ENCODE measurements at places on chromosomes 12 and 14.

GRCh38 chr12:81758421-81759189 is 545 bp downstream of the PPFIA2 start:
- DNase-seq, result peak; percentile 47

DNA sequence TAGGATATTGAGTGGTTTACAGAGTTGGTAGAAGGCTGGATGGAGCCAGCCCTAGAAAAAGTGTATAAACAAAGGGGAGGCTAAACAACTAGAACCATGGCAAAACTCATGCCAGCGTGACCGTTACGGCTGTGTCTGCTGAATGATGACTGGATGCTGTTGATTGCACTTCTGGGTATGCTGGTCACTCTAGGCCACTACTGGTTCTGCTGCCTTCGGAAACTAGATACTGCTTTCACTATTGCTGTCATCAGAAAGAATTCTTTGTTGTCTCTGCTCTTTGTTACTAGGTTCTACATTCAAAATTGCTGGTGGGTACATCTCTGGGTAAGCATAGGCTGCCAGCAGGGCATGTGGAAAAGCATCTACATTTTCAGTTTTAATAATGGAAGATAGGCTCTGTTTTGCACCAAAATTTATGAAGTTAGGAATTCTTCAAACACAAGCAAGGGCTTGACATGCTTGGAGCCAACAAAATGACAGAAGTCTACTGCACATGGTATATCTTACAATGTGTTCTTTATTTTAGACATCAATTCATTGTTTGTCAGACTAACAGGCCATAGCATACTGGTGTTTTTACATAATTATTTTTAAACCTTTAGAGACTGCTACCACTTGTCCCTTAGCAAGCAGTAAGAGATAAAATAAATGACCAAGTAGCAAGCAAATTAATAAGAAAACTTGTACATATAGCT is 15.4 kb downstream of the MON2 start:
- no peak for DNase-seq

DNA sequence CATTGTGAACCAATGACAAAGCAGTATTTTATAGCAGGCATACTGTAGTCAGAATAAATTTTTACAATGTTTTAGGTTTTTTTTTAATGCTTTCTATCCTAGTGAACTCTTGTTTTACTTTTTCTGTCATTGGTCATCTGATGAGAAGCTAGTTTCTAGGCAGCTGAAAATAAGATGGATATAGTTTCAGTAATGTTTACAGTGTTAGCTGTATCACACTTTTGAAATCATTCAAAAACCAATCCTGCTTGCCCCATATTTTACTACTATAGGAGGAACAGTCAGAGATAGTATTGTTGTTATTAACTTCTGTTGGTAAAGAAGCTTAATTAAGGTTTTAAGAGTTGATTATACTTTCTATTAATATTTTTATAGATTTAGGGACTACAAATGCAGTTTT is 24.5 kb downstream of the USP15 start:
- no peak for DNase-seq

GRCh38 chr14:35480119-35480769 is 53.7 kb upstream of the INSM2 start:
- no peak for DNase-seq

GRCh38 chr12:128075332-128075731 is 191.6 kb upstream of the TMEM132C start:
- no peak for DNase-seq

DNA sequence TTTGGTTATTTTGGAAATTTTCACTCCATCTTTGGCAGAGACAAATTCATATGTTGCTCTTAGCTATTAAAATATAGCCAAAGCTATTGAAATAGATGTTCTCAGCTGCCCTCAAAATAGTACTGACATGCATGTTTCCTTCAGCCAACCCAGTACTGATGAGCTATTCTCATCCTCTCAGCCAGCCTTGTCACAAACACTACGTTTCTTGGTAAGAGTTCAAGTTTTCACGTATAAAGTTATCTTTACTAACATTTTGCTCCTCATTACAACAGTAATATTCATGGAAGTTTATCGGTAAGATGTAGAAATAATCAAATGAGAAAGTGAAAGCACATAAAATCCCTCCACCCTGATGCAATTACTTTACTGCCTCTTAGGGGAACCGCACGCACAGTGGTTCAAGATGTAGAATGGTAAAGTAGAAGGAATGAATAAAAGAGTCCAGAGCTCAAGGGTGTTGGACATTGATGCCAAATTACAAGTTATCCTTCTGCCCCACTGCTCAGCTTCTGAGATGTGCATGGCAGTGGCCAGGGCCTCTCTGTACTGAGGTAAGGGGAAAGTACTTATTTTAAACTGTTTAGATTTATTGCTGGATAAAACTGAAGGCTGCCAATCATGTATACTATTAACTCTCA is 20.7 kb downstream of the GCH1 start:
- peak; percentile 42 for DNase-seq

GRCh38 chr12:45779936-45780335 is 50.4 kb downstream of the ARID2 start:
- no peak for DNase-seq

GRCh38 chr12:116366824-116367223 is 89.3 kb upstream of the MED13L start:
- no peak for DNase-seq

GRCh38 chr12:31272607-31273225 is 53.2 kb downstream of the SINHCAF start:
- DNase-seq, result no peak

GRCh38 chr14:75888945-75889344 is 92.8 kb downstream of the TGFB3 start:
- DNase-seq, result no peak

GRCh38 chr12:46267825-46268582 is 839 bp downstream of the SLC38A1 start:
- peak; percentile 53 for DNase-seq

GRCh38 chr12:74535536-74535935 is 2.1 kb upstream of the ATXN7L3B start:
- no peak for DNase-seq

DNA sequence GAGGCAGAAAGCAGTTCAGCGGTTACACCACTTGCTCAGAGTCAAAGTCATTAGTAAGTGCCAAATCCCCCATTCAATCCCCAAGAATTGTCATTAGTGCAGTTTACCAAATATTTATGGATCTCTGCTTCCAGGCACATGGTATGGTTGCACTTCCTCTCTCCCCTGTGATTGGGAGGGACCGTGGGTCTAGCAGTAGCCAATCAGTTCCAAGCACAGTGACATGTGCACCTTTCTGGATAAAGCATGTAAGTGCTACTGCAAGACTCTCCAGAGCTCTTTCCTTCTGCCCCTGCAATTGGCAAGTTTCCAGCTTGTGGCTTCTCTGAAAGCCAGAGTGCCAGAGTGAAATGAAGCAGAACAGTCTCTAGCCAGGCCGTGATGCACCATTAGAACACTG is 85.3 kb upstream of the FLRT2 start:
- DNase-seq, result no peak

- DNase-seq, result no peak
Observed at GRCh38 chr12:57769594-57769993, 2.3 kb downstream of the METTL1 start.

DNA sequence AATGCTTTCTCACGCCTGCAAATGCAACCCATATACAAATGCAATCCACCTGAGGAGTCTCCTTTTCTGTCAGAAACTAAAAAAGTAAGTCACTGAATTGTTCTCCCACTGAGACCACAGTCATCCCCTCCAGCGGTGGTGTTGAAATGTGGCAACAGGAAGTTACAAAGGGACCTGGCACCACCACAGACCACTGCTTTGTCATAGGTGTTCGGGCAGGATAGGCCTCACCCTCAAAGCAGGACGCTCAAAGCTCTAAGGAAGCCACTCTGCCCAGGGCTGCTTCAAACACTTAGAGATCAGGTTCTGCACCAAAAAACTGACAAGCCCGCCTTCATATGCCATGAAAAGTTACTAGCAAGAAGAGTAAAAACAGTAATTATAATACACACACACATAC is 11.3 kb downstream of the PHLDA1 start:
- peak; percentile 59 for DNase-seq

DNA sequence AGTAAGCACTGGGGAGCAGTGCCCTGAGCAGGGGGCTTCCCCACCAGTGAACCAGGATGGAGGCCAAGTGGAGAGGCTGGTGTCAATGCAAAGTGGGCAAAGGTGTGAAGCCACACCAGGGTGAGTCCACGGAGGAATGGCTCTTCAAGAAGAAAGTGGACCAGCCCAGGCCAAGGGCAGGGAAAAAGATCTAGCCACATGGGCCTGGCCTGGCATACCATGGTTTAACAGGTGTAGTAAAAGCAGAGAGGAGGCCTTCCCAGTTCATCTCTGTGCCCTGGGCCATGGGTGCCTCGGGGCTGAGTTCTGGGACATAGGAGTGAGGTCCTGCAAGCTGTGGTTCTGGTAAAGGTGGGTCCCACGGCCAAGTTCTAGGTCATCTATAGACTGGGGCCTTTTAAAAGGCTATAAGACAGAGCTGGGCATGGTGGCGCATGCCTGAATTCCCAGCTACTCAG is 153.4 kb downstream of the DPF3 start:
- DNase-seq, result no peak

DNA sequence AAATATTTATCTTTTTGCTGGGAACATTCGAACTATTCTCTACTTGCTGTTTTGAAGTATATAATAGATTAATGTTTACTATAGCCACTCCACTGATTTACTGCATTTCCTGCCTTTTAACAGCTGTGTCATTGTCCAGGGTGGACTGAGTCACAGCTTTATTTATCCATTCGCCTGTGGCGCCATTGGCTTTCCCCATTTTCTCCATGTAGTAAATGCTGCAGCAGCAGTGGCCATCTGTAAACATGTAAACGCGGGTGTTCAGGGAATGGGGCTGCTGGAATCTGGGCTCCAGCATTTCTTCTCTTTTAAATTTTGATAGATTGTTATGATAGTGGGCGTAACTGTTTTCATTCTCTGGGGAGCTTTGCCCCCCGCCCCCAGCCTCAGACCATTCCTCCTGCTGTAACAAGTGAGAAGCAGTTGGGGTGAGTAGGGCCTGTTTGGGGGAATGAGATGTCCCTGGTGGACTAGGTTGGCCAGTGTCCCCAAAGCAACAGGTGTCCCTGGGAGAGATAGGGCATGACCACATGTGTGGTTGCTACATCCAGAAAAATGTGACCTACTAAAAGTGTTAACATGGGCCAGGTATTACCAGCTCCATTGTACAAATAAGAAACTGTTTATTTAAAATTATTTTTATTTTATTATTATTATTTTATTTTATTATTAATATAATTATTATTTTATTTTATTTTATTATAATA is 32.9 kb downstream of the RIN3 start:
- no peak for DNase-seq

DNA sequence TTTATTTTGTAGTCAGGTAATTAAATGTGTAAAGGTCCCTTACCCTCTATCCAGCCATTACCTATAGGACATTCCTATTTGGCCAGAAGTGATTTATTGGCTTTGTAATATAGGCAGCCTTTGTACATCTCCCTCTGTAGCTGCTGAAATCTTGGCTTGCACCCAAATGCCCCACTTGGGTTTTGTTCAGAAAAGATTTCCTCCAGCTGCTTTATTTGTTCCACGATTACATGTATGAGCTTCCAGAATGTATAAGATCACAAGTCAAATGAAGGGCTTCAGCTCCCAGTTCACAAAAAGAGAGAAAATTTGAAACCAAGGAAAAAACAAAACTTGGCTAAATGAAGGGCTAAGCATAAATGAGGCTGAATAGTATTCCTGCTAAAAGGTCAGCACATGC is 103.4 kb downstream of the EFCAB11 start:
- DNase-seq, result no peak

DNA sequence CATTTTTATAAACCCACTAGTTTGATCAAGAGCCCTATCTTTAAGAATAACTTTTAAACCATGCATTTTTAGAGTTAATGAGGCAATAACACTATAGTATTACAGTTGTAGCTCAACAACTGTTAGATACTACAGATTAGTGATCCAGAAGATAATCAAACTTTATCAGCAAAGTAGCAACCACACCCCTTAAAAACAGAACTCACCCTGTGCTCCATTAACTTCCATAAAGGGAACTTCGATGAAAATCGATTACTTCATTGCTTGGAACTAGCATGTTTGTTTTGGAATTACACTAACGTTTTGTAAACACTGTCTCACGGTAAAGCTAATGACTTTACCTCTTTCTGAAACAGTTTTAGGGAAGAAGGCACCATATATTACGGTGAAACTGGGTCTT is 1.4 kb downstream of the SGPP1 start:
- DNase-seq, result no peak

- no peak for DNase-seq
Observed at GRCh38 chr12:117031843-117032592, 67.2 kb downstream of the TESC start.

DNA sequence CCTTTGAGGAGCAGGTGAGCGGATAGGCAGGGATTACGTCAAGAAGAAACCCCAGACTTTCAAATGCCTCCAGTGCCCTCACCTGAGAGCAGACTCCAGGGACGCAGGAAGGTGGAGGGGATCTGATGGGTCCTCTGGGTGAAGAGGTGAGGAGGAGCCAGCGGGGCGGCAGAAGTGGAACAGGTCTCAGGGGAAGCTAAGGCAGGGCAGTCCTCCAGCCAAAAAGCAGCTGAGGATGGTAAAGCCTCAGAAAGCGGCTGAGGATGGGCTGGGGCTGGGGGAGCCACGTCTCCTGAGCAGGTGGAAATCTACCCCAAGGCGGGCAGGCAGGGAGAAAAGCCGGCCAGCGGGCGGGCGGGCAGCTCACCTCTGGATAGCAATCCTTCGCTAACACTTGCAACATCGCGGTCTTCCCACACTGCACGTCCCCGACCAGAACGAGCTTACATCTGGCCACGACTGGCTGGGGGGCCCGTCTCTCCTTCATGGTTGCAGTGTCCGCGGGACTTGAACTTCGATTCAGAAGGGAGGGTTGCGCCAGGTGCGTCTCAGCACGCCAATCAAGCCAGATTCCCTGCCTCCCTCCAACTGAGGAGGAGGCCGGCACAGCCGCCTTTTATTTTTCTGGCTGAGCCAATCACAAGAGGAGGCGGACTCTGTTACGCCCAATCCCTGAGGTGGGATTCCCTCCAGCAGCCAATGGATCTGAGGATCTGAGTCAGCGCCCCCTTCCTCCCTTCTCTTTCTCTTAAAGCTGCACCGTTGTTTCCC is at the start of gene RND1:
TSS of gene RND1 (minus strand) at position 590 of the 771 bp plus-strand sequence. CDS start at position 487, 103 bp downstream.
- DNase-seq, result peak; percentile 95

DNA sequence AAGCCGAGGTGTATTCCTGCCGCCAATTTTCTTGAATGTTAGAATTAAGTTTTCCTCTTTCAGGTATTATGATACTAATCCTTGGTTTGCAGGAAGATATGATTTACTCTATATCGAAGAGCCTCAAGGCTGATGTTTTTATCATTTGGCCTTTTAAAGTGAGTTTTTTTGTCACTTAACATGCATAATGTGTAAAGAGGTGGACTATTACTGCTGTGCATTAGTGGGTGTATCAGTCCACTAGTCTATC is 11.1 kb upstream of the TMPO start:
- no peak for DNase-seq

DNA sequence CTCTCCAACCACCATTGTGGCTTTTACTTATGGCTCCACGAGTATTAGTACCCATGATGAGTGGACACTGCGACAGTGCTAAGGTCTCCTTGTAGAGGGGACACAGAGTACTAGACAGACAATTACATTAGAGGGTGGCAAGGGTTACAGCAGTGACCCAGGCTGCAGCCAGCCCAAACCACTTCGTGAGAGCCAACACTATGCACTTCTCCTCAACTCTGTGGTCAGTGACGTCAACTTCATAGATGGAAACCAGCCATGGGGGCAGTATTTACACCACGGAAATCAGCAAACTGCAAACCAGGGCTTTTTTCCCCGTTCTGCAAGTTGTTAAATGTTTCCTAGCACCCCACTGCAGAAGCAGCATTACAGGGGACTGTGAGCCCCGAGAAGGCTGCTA is 61.6 kb upstream of the ZFP36L1 start:
- no peak for DNase-seq

All from AG20443 (cell line).